Stimulated activated CD8-positive, alpha-beta memory T cell treated with anti-CD3 and anti-CD28 coated beads, Interleukin-15, amount 100 ng/mL, for 24 hours (primary cell): ENCODE measurements at places on chromosomes 11 and 22.

GRCh38 chr11:48142889-48143288 lies 73.7 kb upstream of the OR4B1 start:
- DNase-seq: no peak

DNA sequence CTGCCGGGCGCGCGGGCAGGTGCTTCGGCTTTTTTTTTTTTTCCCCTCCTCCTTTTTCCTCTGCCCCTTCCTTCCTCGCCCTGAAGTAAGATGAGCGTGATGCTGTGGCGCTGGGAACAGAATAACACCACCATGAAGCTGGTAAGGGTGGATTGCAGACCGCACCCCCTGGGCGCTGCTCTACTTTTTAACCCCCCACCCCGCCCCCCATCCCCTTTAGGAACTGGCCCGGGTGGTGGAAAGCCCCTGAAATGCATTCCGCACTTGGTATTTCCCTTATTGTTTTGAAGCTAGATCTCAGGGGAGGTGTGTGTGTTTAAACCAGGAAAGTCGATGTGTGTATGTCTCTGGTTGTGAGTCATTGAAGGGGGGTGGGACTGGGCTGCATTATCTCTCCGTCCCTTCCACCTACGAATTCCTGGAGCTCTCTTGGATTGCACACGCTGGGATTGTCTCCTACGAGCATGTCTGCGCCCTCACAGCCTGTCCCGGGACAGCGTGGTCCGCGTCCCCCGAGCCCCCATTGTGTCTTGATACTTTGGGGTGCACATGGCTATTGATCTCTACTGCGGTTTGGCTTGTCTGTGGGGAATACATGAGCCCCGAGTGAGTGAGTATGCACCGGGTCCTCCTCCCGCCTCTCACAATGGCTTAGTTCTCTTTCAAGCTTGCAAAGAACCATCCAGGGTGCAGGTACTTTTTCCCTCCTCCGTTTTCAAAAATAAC lies 64.9 kb downstream of the NAV2 start:
- no peak for DNase-seq

- no peak for DNase-seq
These were observed 64.6 kb downstream of the EXT2 start for GRCh38 chr11:44159848-44160721.

- no peak for DNase-seq
These were observed 3.3 kb downstream of the A4GALT start for GRCh38 chr22:42717197-42717928.

GRCh38 chr22:36578619-36579018 lies 49.7 kb upstream of the EIF3D start:
- no peak for DNase-seq
